Stimulated activated naive CD8-positive, alpha-beta T cell treated with anti-CD3 and anti-CD28 coated beads, Interleukin-15, amount 100 ng/mL, for 72 hours (primary cell): ENCODE measurements at places on chromosomes 7 and 10.

DNA sequence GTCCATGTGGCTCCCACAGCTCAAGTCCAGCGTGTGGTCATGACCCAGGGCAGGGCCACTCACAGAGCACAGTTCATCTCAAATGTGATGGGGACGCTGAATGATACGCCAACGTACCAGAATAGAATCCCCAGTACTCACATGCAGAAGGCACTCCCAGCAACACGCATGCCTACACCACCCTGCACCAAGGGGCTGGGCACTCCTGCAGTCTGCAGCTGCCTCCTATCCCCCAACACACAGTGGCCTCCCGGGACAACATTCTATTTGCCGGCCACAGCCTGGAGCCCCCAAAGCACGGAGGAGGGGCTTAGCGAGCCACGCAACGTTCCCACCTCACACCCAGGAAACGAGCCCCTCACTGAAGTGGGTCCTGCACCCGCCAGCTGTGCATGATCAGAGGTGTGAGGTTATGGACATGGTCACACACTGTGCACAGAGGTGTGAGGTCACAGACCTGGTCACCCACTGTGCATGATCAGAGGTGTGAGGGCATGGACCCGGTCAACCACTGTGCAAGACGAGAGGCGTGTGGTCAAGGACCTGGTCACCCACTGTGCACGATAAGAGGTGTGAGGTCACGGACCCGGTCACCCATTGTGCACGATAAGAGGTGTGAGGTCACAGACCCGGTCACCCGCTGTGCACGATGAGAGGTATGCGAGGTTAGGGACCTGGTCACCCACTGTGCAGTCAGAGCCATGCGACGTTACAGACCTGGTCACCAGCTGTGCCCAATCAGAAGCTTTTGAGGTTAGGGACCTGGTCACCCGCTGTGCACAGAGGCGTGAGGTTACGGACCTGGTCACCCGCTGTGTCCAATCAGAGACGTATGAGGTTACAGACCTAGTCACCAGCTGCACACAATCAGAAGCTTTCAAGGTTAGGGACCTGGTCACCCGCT is 182.8 kb downstream of the DIP2C start:
- DNase-seq, result no peak

- no peak for DNase-seq
Observed at GRCh38 chr10:120979435-120980278, 128.5 kb downstream of the WDR11 start.

- DNase-seq, result no peak
Observed at GRCh38 chr10:69279110-69279509, 814 bp downstream of the HK1 start.

DNA sequence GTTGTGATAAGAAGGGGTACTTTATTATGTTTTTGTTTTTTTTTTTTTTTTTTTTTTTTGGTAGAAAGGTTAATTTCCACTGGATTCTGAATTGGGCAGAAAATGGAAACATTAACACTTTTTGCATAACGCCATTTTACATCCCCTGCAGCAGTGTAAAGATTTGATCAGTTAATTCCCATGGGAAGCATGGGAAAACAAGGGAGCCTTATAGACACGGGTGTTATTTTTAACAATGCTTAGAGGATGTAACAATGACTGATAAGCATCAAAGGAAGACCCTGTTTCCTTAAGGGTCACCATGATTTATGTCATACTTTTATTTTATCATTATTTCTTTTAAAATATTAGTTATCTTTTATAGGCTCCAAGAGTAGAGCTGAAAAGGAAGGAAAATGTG is 140.2 kb downstream of the CDK14 start:
- no peak for DNase-seq

GRCh38 chr10:3104251-3104918 is 37.0 kb downstream of the PFKP start:
- no peak for DNase-seq

- DNase-seq, result no peak
Observed at GRCh38 chr7:95190515-95190914, 133.8 kb downstream of the PON1 start.

GRCh38 chr10:70475661-70476060 is 2.9 kb upstream of the PALD1 start:
- no peak for DNase-seq

DNA sequence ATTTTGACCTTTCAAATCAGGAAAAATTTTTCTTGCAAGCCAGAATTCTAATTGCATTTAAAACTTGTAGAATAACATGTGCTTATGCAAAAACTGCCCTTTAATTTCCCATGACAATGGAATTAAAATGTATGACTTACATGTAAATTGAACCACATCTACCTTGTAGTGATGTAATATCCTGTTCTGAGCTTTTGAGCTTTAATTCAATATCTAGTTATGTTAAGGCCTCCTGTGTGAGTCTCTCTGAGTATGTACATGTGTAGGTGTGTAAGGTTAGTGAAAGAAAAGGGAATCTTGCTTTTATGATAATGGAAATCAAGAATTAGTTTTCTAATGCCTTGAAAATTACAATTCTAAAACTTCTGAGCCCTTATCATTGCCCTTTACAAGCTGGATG is 344.8 kb upstream of the AKR1E2 start:
- no peak for DNase-seq

GRCh38 chr10:1425879-1426278 is 311.4 kb downstream of the ADARB2 start:
- DNase-seq, result no peak

DNA sequence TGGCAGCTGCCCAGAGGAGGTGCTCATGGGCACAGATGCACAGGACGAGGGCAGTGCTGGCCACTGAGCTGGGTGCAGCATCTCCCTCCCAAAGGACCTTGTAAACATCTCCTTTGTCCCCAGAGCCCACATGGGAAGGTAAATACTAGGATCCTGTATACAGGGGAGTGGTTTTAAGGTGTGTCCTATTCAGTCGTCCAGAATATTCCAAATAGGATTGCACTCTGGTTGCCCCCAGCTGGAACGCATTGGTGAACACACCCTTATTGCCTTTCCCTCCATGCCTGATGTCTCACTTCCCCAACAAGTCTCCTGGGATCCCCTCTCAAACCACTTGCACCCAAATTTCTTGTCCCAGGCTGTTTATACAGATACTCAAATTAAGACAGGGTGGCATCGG is 152.0 kb upstream of the PCBD1 start:
- DNase-seq, result no peak

- no peak for DNase-seq
Observed at GRCh38 chr7:85060696-85061095, 126.2 kb downstream of the SEMA3D start.

DNA sequence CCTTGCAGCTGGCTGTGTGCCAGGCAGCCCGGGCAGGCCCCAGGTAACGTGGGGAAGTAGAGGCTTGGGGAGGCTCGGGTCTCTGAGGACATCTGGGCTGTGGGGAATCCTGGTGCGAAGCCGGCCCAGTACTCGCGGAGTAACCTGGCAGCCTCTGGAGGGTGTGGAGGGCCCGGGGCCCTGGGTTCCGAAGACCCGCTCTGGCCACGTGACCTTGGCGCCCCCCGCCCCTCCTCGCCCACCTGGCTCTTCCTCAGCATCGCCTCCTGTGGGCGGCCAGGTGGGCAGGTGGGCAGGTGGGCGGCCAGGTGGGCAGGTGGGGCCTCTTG is 143.1 kb downstream of the WDR37 start:
- no peak for DNase-seq

GRCh38 chr7:29980151-29980550 is 9.4 kb downstream of the SCRN1 start:
- DNase-seq, result no peak

GRCh38 chr10:89683883-89684282 is 17.5 kb upstream of the KIF20B start:
- no peak for DNase-seq

DNA sequence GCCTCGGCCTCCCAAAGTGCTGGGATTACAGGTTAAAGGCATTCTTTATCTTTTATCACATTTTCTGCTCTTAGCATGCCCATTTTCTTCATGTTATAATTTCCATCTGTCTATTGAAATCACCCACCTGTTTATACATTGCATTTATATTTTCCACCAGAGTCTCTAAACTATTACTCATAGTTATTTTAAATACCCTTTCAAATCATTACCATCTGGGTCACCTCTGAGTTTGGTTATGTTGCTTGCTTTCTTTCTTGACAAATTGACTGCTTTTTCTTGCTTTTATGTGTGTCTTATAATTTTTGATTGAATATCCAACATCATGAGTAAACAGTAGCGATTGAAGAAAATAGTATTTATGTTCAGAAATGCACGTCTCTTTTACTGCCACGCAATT is 71.4 kb downstream of the TMEM270 start:
- no peak for DNase-seq

DNA sequence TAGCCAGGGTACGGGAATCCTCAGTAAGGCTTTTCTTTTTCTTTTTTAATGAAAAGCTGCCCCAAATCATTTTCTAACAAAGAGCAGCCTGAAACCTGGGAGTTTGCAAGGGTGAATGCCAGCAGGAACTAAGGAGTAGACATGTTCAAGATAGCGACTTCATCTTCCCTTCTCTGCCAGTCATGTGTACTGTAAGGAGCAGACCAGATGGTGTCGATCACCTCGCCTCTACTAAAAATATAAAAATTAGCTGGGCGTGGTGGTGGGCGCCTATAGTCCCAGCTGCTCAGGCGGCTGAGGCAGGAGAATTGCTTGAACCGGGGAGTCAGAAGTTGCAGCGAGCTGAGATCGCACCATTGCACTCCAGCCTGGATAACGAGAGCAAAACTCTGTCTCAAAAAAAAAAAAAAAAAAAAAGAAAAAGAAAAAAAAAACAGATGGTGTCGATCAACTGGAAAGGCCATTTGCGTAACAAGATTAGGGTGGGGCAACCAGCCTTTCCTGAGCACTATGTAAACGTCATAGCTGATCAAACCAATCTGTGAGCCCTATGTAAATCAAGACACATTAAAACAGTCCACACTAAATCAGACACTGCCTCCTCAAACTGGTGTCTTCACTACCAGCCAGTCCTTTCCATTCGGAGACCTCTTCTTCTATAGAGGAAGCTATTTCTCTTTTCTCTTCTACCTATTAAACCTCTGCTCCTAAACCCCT is 33.8 kb downstream of the NOLC1 start:
- DNase-seq, result no peak

GRCh38 chr10:5895365-5895764 is 5.3 kb downstream of the FBH1 start:
- DNase-seq, result no peak

GRCh38 chr10:95374597-95375209 is 83.9 kb upstream of the PDLIM1 start:
- peak; percentile 74 for DNase-seq
